Panc1 (cell line): ENCODE measurements at places on chromosomes 2 and 18.
A peak's percentile ranks its signal among the peaks of the same experiment; 100 is the strongest.

DNA sequence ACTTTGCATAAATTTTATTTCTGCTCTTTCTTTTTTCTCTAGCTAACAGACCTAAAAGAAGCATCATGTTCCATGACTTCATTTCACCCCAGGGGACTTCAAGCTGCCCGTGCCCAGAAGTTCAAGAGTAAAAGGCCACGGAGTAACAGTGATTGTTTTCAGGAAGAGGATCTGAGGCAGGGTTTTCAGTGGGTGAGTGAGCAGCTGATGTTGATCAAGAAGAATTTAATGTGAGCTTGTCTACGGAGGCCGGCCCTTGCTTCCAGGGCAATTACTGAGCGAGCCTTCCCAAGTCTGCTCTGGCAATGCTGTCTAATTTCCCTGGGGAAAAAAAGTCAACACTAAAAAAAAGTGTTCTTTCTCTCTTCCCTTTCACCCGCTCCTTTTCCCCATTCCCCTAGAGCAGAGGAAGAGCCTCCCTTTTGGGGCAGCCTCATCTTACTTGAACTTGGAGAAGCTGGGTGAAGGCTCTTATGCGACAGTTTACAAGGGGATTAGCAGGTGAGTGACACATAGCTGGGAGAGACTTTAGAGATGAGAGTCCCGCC lies 1.2 kb downstream of the CDK15 start:
- DNase-seq: no peak

GRCh38 chr2:153808679-153809078 lies 63.0 kb upstream of the GALNT13 start:
- no peak for DNase-seq

GRCh38 chr2:204881655-204882054 lies 336.4 kb downstream of the PARD3B start:
- DNase-seq: no peak

DNA sequence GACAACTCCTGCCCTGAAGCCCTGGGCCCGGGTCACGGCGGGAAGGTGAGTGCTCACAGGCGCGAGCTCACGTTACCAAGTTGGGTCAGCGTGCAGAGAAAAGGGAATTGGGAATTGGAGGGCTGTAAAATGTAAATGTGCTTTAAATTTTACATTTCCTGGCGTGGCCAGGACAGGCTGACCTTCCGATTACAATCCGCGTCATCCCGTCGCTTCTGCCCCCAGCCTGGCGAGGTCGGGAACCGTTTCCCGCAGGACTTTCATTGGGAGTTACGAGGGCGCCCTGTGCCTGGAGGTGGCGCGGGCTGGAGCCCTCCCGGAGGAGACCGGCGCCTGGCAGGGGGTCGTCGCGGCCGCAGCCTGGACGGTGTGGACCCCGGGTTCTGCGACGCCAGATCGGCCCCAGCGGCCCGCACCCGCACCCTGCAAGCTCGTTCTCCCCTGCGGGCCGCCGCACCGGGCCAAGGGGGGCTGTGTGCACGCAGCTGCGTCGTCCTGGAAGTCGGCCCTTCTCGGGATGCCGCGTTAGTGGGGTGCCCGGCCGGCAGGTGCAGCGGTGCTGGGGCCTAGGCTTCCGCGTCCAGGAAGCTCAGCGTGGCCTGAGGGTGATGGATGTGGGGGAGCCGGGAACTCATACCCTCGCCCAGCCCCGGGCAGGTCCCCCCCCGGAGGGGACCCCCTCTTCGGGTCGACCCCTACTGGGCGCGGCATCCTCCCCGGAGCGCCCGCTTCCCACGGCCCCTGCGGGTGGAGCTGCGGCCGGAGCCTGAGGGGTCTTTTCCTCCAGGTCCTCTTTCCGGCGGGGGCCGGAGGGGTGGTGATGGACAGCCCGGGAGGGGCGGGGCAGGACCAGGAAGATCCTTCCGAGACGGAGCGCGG lies 63.9 kb downstream of the LRRFIP1 start:
- DNase-seq: no peak

DNA sequence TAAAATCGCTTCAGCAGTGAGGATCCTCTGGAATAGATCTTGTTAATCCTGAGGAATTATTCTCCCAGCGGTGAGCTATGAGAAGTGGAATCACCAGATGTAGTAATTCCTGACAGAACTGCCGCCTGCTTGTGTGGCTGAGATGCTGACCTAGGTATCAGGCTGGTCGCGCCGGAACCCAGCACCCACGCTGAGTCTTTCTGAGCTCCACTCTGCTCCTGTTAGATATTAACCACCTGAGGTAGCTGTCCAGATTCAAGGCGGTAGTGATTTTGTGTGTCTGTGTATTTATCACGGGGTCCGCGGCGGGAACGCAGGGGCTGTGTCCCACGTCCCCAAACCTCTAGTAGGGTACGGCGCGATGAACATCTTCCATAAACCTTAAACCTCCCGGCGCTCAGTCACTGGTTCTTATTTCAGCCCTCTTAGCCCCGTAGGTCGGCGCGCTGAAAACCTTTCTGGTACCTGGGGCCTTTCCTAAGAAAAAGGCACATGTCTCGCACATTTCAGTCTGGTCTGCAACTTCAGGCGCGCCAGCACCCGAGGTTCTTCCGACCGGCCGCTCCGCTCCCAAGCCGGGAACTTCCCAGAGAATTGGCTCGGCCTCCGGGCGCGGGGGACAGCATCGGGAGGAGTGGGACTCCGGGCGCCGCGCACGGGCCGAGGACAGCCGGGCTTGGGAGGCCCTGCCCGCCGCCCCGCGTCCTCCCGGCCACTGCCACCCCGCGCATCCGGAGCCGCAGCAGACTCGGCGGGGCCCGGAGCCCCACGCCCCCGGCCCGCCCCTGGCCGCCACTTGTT lies 542 bp upstream of the CNNM3 start:
- DNase-seq: no peak

DNA sequence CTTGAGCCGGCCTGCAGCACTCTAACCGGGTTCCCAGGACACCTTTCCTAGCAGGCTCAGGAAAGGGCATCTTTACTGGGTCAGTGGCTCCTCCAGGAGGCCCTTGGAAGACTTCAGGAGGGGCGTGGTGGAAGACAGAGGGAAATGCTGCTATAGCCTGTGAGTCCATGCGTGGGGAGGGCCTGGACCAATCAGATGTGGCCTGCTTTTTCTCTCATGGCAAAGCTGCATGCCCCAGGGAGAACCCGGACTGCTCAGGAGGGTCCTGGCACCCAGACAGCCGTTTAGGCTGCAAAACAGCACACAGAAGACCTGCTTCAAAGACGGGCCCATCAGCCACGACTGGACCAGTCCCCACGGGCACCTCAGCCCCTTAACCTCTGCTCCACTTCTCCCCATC lies 84.4 kb downstream of the EIPR1 start:
- no peak for DNase-seq

- DNase-seq: no peak
Measured at GRCh38 chr2:2879781-2880180, 497.8 kb downstream of the EIPR1 start.

DNA sequence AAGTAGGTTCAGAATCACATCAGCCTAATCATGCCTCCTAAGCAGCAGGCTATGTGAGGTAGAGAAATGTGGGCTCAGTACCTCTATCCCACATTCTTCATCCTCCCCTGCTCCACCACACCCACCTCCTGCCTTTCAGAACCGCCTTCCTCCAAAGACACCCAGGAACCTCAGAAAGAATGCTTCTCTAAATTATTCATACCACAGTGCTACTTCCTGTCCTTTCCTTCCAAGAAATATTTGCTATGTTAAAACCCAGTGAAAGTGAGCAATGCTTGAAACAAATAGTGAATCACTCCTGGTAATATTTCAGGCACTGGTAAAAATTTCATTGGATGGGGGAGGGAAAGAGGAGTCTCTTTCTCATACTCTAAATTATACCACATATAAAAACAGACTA lies 24.0 kb upstream of the CREB1 start:
- DNase-seq: peak; percentile 87

DNA sequence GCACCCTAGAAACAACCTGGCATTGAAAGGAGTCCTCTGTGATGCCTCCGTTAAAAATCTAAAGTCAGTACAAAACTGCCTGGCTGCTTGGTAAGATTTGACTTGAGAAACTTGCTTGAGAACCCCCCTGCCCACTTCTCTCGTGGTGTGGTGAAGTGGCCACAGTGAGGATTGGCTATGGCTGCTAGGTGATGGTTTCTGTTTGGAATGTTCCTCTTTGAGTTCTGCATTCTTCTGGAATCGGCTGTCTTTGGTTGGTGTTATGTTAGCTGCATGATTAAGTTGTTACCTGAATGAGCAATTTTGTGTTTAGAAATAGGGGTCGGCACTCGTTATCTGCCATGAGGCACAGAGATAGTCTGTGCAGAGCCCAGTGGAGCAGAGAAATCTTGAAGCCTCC lies 21.7 kb upstream of the SAG start:
- no peak for DNase-seq

DNA sequence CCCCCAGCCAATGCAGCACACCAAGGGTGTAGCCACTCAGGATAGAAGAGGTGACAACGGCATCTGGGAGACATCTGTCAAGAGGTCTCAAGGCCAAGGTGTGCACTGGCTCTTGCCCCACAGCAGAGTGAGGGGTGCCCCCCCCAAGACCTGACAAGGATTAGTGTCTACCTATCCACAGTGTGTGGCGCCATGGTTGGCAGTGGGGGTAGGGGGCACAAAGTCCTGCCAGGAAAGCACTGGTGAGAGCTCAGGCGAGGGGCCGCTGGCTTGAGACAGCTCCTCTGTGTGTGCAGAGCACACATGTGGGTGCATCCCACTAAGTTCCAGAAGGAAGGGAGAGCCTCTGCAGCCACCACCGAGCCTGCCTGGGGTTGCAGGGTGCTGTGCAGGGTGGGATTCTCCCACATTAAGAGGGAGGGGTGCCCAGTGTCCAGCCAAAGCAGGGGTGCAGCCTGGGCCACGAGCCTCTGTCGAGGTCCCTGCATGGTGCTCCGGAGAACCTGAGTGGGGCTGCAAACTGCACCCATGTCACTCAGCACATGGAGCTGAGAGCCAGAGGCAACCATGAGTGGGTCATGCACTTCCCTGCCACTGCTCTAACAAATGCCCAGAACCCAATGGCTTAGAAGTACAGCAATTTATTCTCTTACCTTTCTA lies 311.2 kb upstream of the HDAC4 start:
- no peak for DNase-seq

- no peak for DNase-seq
Measured at GRCh38 chr2:175535631-175536030, 354.1 kb upstream of the ATP5MC3 start.

GRCh38 chr2:119523952-119524694 lies at the start of gene SCTR:
TSS of gene SCTR (minus strand) at chr2:119524483. CDS start at chr2:119524226, 257 bp downstream.
- DNase-seq: no peak

GRCh38 chr2:128466776-128467175 lies 148.1 kb upstream of the HS6ST1 start:
- no peak for DNase-seq

DNA sequence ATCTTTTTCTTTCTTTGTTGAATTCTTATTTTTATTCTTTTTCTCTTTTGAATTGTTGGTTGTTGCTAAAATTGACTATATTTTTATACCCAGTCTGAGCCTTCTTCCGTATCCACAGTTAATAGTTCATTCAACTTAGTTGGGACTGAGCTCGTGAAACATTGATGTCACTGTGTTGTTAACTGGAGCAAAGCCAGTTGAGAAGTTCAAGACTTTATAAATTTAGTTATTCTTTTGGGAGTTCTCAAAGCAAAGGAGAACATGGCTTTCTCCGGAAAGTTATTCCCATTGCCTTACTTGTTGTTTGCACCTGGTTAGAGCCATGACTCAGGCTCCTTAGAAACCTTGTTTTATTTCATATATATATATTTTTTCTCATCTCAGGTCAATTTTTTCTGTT lies 8.8 kb downstream of the CTLA4 start:
- DNase-seq: no peak

DNA sequence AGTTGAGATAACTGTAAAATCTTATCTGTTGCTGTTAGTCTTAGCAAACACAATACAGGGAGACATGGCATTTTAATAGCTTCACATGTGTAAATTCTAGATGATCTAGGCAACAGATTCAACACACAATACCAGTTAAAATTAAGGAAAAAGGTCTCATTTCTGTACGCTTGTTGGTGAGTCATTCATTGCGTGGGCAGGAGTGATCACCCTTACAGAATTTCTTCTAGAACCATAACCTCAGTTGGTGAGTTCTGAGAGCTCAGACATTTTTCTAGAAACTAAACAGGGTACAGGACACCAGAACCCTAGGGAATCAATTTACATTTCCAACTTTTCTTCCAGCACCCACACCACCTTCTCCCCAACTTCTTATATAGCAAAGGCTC lies 81.9 kb downstream of the SLC8A1 start:
- no peak for DNase-seq

DNA sequence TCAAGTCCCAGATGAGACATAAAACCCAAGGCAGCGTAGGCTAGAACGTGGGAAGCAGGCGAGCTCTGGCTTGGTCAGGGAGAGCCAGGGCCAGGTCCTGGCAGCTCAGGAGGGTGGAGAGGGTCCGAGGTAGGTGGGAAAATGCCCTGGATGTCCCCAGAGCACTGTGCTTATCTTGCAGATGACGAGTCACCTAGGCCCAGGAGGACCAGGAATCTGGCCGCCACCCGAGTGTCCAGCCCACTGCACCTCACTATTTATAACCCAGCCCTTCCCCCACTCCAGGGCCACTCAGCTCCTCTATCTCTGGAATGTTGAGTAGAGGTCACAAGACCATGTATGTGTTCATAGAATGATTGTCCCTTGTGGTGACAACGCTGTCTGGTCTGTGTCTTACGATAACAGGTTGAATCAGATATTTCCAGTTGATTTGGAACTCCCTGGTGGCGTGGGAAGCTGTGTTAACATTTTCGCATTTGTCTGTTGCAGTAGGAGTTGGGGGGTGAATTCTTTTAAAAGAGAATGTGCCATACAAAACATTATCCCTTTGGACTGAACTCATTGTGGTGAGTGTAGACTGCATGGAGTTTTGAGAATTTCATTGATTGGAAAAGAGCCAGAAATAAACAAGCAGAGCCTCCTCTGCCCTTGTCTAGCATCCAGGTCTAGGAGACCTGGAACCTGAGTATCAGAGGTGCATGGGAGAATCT lies 47.5 kb downstream of the EMILIN2 start:
- no peak for DNase-seq

DNA sequence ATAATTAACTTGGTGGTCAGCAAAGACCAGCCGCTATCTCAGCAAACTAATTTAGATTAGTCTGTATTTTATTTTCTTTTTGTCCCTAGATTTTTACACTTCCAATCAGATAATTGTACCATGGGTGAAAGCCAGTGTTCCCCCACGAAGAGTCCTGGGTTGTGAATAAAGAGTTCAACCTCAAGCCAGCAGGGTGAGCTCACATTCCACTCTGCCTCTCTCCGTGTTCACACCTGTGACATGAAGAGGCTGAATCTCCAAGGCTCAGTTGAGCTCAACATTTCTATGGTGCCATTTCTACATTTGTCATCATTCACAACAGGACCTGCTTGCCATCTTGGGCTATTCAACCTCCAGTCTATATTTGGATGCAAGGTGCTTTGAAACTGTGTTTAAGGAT lies 771.5 kb downstream of the GALR1 start:
- no peak for DNase-seq

GRCh38 chr2:217121565-217121964 lies 261.7 kb upstream of the TNP1 start:
- DNase-seq: no peak

DNA sequence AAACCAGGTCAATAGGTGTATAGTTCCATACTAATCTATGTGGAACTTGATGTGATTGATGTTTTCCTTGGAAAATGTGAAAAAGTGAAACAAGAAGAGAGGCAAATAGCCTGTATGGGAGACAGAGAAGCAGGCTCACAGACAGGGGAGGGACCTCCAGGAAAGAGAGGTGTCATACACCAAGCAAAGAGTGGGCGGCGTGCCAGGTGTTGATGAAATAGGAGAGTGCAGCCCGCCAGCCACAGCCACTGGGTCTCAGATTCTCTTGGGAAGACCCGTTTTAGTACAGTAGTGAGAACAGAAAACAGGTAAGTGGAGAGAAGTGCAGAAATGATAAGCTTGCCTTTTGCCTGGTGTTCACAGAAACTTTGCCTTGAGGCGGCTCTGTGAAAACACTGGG lies 301.9 kb downstream of the ZNF407 start:
- no peak for DNase-seq

- no peak for DNase-seq
Measured at GRCh38 chr2:191391171-191391570, 146.0 kb downstream of the MYO1B start.
